ENCODE measurements at places on chromosomes 13 and 19.

DNA sequence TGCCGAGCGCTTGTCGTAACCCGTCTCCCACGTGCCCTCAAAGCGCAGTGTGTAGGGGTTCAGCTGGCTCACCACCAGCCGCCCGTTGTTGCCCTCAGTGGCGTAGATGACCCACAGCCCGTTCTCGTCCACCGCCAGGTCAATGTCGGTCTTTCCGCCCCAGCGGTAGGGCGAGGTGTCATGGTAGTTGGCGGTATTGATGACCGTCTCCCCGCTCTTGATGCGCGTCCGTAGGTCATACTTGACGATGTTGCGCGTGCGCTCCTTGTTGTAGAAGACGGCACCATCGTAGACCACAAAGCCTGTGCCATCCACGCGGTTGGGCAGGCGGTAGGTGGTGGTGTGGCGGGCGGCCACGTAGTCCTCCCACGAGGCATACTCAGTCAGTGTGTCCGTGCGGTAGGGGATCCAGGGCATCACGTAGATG lies 26.5 kb upstream of the ASF1B start:
- no peak for DNase-seq

DNA sequence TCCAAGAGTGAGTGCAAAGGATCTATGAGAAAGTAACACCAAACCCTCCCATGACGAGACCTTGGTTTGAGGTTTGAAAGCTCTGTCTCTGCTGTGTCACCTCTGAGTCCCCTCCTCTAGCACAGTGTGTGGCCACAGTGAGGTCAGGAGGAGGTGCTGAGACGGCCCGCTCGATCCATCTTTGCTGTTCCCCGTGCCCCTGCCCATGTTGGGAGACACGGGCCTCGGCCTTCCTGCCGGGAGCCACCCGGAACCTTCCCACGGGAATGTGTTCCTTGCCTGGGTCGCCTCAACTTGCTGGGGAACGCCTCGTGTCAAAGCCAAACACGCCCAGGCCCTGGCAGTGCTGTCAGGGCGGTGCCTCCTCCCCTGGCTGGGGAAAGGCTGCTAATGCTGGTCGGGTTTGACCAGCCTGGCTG lies 10.1 kb downstream of the NANOS3 start:
- no peak for DNase-seq

DNA sequence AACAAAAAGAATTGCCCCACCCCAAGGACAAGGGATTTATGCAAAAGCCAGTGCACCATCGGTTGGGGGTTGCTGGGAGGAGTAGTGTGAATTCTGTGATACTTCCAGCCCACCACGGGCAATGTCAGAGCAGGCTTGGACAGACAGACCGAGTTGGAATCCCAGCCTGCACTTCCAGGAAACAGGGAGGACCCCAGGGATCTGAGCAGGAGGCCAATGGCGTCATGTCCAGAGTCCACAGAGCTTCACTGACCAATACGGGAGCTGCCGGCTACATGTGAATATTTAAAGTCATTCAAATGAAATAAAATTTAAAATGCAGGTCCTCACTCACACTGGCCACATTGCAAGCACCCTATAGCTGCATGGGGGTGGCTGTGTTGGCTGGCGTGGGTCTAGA lies 10.9 kb downstream of the ZNRF4 start:
- no peak for DNase-seq

GRCh38 chr13:109384491-109385241 lies 401.7 kb downstream of the IRS2 start:
- peak; percentile 84 for DNase-seq

DNA sequence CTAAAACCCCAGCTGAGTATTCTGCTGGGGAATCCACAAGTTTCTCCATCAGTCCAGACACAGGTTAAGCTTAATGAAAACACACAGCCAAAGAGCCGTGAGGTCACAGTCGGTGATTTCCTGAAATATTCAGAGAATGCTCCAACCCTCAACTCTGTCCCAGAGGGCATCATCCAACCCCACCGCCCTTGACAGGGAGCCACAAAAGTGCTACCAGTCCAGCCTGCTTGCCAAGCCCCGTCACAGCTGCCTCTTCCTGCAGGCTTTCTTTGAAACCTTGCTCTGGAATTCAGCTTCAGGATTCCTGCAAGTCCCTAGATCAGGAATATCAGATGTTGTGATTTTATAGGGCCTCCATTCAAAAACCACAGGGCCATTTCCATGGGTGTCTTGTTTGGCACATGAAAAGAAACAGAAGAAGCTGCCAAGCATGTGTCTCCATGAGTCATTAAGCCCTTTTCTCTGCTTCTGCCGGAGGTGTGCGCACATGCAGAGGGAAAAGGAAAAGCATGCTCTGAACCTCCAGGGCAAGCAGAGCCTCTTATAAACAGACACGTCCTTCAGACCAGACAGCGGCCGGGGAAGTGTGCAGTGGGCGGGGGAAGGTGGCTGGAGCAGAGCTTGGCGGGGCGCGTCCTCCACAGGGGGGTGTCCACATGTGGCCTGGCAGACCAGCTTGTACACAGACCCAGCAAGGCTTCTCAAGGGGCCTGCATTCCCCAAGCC lies 164.7 kb downstream of the KATNAL1 start:
- DNase-seq = peak; percentile 96

DNA sequence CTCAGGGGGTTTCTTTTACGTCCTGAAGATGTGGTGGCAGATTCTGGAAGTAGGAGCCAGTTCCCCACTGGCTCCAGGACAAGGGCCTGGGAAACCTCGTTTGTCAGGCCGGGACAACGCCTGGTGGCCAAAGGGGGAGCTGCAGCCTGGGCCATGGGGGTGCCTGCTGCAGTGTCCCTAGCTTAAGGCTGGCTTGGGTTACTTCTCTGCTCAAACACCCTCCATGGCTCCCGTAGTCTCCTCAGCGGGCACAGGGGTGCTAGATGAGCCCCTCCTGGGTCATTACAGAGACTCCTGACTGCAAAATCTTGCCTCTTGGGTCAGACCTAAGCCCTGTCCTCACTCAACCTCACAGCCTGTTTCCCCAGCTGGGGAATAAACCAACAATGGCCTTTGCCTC lies 14.7 kb downstream of the CILP2 start:
- no peak for DNase-seq

GRCh38 chr13:97133955-97134354 lies 88.2 kb upstream of the MBNL2 start:
- DNase-seq = no peak

- DNase-seq = no peak
Observed at GRCh38 chr13:73411067-73411809, 352.4 kb downstream of the KLF5 start.

- peak; percentile 51 for DNase-seq
Observed at GRCh38 chr13:100887729-100888151, 213.1 kb upstream of the TMTC4 start.

GRCh38 chr13:113150550-113151365 lies 7.7 kb upstream of the PROZ start:
- DNase-seq = no peak

- no peak for DNase-seq
Observed at GRCh38 chr13:76329866-76330580, 556.2 kb downstream of the KCTD12 start.

All from GM04504 (cell line).